ENCODE measurements at places on chromosomes 7 and 10.

DNA sequence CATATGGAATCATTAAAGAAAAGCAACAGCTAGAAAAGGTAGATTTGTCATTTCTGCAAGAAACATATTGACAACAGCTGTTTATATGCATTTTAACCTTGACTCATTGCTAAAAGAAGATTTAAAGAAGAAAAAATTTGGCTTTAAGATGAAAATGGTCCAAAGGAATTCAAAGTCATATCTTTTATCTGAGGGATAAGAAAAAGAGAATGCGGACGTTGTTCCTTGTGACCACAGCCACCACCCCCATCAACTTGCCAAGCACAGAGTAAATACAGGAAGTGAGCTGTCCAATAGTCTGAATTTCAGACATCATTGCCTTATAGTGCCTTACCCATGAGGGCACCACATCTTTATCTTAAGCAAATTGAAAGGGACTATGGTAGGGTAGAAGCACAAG, 7.3 kb upstream of the CRPPA start:
- no peak for DNase-seq

GRCh38 chr7:140688341-140688740, 8.2 kb upstream of the NDUFB2 start:
- DNase-seq: no peak

DNA sequence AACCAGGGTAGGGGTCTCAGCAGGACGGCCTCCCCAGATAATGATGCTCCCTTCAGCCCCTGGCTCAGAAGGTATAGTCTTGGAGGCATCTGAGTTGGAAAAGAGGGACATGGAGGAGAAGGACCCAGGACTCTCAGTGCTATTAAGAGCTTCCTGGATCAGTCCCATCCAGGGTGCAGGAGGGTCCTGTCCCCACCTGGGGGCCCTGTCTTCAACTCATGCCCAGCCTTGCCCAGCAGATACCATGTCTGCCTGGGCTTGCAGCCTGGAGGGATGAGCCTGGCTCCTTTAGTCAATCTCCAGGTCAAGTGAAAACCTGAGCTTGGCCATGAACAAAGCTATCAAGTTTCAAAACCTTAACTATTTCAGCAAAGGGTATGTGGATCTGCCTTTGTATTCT, 67.6 kb downstream of the PRTFDC1 start:
- no peak for DNase-seq

DNA sequence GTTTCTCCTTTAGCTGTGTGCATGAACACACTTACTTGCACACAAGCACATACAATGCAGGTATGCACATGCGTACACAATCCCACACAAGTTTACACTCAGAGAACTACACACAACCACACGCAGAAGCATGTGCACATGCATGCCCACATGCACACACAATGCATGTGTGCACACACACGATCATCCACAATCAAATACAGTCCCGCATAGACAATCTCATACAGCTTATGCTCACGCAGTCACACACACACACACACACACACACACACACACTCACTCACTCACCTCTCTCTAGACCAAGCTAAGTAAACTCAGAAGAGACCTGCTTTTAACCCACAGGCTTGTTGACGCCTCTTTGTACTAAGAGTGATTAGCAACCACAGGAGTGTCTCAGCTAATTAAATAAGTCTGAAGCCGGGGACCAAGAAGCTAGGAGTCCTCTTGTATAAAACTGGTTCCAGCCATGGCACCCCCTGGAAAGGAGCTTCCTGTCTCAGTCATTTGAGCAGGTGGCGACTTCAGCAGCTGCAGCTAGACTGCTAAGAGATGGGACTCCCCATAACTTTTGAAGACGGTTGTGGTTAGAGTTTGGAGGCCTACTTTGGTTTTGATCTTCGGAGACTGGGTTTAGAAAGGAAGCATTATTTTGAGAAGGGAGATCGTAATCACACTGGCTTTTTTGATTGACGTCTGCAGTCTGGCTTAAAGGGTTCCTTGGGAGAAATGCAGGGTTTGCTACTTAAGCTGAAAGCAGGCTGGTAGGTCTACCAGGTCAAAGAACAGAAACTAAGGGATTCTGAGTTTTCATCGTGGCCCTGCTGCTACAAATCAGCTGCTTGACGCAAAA, 82.3 kb upstream of the ADRB1 start:
- no peak for DNase-seq

DNA sequence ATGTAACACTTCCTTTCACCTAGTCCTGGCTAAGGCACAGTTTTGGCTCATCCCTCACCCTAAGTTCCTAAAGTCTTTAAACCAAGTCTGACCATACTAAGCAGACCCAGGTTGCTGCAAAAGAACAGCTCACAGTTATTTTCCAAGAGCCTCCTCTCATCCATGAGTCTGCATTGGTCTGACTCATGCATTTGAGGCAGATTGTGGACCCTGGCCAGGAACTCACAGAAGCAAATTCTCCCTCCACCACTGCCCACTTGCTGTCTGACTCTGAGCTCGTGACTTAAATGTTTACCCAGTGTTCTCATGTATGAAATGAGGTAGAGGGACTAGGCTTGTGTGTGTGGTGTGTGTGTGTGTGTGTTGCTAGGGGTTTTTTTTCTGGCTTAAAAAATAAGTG, 1272.8 kb downstream of the TYW1 start:
- peak; percentile 48 for DNase-seq

DNA sequence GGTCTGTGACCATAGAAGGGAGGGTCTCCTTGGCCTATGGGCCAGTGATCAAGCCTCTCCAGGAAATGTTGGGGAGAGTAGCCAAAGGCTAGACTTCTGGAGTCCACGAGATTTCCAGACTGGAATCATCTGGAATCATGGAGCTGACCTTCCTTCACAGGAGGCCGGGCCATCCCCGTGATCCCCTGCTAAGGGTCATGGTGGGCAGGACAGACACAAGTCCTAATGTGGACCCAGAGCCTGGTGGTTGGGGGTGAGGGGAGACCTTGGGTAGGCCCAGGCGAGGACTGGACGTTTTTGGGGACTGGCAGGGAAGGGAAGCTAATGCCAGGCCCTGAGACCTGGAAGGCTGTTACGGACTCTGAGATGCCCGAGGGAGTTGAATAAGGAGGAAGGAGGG, 9.8 kb upstream of the GRID1 start:
- DNase-seq: peak; percentile 72

DNA sequence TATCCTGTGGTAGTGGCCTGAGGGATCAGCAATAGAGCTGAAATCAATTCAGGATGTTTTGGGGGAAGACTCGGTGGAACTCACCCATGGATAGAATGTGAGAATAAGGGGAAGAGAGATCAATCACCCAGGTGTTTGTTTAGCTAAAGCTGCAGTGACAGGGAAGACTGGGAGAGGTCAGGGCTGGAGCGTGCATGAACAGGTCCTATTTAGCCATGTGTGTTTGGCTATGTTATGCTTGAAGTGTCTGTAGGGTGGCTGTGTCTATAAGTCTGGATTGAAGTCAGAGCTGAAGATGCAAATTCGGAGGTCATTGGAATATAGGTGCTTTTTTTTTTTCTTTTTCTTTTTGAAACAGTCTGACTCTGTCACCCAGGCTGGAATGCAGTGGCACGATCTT, 4.6 kb downstream of the ATP6V1F start:
- DNase-seq: no peak
